CD4-positive, alpha-beta T cell treated with Interleukin-1 beta for 1 hour (primary cell): ENCODE measurements at places on chromosomes 16 and 17.
A peak's percentile ranks its signal among the peaks of the same experiment; 100 is the strongest.

GRCh38 chr16:14193316-14193871 is 122.3 kb downstream of the MRTFB start:
- peak; percentile 22 for DNase-seq

- no peak for DNase-seq
These were observed 7.3 kb downstream of the ARHGAP27 start for GRCh38 chr17:45425125-45425983.

DNA sequence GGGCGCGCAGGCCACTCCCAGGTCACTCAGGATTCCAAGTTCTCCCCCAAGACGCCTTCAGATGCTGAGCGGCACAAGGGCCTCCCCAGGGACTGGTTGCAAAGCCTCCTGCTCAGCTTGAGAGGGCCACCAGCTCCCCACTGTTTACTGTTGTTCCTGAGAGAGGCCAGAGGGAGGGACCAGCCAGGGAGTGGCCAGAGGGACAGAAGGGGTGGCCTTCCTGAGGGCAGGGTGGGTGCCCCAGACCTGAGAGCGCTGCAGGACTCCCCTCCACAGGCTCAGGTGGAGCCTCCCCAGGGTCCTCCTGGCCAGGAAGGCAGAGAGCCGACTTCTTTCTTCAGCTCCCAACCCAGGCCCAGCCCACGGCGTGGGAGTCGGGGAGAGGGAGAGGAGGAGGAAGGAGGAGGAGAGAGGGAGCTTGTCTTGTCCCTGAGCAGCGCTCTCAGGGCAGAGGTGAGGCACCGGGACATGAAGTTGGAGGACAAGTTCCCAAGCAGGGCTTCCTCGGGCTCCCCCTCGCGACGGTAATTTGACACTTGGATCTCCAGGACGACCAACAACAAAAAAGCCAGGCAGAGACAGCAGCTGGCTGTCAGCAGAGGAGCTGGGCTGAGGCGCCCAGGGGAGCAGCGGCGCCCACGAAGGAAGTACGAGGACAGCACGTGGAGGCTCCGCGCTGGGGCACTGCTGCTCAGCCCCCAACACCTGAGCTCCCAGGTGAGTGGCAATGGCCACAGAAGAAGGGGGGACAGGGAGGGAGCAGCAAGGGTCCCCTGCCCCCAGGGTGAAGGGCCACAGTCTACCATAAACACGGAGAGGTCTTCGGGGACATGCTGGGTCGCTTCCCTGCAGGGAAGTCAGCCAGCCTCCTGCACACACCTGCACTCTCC is 497 bp downstream of the SMIM5 start:
- DNase-seq = peak; percentile 54

DNA sequence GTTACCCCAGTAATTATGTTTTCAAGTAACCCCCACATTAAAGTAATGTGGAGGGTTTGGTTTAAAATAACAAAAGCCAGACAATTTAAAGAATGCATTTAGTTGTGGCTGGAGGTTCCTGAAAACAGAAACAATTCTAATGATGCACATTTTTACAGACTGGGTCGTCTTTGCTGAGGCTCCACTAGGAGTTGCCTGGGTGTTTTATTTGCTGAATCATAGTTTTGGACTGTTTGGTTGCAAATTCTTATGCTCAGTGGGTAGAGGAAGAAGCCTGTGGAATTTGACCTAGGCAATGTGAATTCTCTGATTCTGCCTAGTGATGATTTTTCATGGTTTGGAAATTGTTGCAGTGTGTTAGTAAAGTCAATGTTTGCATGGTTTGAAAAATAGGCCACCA is 16.3 kb downstream of the SHISA9 start:
- no peak for DNase-seq

GRCh38 chr16:85617948-85618347 is 4.8 kb downstream of the GSE1 start:
- DNase-seq = no peak
